ENCODE measurements at places on chromosomes 6 and 20.

DNA sequence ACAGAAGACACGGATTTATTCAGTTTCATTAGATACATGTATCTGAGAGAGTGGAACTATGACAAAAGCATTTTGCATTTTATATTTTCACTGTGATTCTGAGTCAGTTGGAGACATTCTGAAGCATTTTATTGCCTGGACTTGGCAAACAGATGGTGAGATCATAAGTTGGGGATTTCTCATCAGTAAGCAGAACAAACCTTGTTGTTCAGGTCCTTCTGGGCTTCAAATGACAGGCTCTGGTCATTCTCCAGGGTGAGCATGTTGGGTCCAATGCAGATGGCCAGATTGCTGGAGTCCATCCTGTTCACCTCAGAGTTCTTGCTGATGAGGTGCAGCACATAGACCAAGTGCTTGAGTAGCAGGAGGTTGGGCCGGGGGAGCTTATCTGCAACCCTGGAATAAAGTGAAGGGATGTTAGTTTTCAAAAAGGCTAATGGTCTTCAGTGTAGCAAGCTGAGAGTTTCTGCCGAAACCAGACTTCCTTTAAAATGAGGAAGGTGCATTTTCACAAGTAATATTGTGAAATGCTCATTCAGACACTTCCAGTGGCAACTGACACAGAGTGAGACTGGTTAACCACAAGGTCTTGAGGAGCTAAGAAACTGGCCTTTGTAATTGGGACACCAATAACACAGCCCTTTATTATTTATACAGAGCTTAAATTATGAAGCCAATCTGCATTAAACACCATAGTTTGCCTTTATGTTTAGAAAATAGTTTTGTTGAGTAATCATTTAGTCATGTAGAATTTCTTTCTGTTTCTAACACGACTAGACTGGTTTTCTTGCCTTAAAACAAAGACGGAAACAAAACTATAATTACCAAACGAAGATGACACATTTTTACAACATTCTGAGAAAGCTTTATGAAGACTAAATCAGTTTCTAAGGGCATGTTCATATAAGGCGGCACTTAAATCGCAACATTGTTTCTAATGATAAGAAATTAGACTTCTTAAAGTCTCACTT is 5.6 kb downstream of the TAGAP start:
- DNase-seq = no peak

DNA sequence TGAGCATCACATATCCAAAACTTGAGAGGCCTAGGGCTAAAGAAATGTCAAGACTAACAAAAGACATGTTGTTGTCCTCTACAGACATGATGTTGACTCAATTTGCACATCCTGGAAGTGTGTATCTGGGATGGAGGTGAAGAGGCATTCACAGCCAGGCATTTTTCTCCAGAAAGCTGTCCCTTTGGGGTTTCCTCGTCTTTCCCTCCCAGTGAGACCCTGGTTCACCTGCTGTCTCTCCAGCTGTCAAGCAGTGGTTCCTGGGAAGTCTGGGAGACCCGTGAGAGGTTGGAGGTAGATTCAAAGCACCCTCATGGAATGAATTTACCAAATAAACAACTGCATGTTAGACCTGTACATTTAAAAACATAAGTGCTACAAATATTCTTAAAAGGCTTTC is 32.1 kb downstream of the BACH2 start:
- DNase-seq = no peak

DNA sequence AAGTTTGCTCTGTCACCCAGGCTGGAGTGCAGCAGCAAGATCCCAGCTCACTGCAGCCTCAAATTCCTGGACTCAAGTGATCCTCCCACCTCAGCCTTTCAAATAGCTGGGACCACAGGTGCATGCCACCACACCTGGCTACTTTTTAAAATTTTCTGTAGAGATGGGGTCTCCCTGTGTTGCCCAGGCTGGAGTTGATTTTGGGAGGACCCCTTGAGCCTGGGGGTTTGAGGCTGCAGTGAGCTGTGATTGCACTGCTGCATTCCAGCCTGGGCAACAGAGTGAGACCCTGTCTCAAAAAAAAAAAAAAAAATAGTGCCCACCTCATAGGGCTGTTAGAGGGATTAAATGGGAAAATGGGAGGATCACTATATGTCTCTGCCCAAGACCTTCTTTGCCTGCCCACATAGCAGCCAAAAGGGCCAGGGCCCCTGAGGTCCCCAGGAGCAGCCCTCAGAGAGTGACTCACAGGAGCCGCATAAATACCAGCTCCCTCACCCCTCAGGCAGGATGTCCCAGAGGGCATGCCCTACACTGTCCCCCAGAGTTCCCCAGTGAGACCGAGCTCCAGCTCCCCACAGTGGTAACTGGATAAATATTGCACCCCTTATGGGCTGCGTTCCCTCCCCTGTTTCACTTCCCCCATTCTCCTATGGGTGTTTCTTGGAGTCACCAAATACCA is 11.7 kb upstream of the MDGA1 start:
- no peak for DNase-seq

DNA sequence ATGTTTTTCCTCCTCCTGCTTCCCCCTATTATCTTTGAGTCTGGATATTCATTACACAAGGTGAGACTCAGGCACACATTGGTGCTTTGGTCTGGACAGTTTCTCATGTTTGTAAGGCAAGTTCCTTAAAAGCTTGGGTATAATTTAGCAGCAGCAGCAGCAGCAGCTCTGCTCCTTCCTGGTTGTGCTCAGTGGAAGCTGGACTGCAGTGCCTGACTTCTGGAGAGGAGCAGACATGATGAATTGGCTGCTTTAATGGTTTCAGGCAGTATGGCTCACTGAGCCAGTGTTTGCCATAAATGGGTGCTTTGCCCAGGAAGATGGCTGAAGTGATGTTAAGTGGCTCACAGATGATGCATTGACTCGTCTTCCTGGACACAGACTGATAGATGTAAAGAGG is 32.4 kb downstream of the SLC9A8 start:
- no peak for DNase-seq

GRCh38 chr6:16224409-16224808 is 14.0 kb upstream of the GMPR start:
- no peak for DNase-seq

DNA sequence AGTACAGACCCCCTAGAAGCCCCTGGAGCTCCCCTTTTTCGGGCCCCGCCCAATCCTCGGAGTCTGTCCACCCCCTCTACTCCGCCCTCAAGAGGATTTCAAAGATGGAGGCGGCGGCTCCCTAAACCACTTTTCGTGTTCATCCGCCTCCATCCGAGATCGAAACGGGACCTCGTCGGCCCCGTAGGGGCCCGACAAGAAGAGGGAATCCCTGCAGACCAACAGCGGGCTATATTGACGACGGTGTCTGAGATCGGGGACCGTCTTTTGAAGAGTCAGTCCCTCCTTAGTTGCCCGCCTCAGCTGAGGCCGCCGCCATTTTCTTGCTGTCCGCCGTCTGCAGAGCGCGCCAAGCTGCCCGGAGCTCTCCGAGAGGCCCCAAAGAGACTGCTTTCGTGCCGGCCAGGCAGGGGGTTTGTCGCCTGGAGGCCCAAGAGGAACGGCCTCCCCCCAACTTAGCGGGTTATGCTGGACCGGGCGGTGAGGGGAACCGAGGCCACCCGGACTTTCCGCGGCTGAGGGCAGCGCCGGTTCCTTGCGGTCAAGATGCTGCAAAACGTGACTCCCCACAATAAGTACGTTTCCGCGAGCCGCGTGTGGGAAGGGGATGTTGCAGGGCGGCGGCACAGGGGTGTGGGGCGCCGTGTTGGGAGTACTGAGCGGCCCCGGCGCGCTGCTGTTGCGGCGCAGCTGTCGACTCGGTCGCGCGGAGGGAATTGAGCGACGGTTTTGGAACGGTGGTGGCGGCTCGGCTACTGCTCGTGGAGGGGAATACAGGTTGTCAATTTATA is 4.2 kb downstream of the BRD2 start:
- no peak for DNase-seq

GRCh38 chr20:20897922-20898321 is 185.5 kb upstream of the RALGAPA2 start:
- DNase-seq = no peak

- no peak for DNase-seq
Measured at GRCh38 chr20:53813636-53814035, 220.0 kb upstream of the ZNF217 start.

- no peak for DNase-seq
Measured at GRCh38 chr6:159754959-159755914, 6.6 kb upstream of the ACAT2 start.

GRCh38 chr20:4787069-4787468 is 65.4 kb downstream of the PRND start:
- no peak for DNase-seq

DNA sequence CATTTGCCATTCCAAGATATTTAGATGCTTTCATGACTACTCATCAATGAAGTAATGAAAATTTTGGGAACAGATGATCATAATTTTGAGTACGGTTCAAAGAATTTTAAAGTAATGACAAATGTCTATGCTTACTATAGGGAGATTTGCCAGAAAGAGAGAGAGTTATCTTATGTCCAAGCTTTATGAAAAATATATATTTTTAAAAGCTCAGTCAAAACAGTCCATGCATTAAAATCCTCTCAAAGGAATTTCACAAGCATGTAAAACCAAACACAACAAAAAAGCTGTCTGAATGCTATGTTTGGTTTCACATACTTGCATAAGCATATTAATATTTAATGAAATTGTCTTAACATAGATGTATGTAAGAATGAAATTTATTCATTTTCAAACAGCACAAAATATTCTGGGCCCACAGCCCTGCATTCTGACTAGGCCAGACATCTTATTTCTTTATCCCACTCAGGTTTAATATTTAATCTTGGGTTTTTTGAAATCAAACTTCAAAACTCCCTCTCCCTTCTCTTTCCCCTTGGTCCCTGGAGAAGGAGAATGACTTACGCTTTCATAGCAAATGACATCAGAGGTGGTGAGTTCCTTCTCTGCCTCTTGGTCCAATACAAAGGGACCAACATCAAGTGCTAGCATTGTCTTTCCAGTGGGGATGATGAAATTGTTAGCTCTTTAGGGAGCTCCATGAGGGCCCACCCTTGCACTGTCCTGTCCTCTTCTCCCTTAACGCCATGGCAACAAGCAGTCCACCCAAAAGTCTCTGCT is 94.2 kb downstream of the ADAT2 start:
- no peak for DNase-seq

GRCh38 chr6:41098366-41098765 is 25.6 kb downstream of the NFYA start:
- DNase-seq = no peak

- no peak for DNase-seq
Measured at GRCh38 chr20:23587631-23588030, 18.1 kb downstream of the CST9 start.

DNA sequence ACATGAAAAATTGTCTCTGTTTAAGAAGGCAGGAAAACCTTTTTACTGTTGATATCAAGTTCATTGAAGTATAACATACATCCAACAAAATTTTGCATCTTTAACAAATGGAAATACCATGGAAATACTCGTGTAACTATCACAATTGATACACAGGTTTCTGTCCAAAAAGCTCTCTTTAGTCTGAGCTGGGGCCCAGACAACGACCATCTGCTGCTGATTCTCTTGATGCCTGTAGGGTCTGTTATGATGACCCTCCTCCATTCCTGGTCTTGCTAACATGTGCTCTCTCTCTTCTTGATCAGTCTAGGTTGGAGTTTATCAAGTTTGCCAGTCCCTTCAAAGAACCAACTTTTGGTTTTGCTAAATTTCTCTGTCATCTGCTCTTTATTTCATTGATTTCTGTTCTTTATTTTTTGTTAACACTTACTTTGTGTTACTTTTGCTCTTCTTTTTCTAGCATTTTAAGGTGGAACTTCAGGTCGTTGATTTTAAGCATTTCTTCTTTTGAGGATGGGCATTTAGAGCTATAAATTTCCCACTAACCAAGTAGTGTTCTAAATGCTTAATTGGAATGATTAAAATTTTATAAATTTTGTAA is 116.8 kb downstream of the PSMB1 start:
- no peak for DNase-seq

GRCh38 chr6:143673669-143674068 is 4.1 kb upstream of the PHACTR2 start:
- no peak for DNase-seq
